ENCODE measurements at places on chromosomes 7 and 10.

DNA sequence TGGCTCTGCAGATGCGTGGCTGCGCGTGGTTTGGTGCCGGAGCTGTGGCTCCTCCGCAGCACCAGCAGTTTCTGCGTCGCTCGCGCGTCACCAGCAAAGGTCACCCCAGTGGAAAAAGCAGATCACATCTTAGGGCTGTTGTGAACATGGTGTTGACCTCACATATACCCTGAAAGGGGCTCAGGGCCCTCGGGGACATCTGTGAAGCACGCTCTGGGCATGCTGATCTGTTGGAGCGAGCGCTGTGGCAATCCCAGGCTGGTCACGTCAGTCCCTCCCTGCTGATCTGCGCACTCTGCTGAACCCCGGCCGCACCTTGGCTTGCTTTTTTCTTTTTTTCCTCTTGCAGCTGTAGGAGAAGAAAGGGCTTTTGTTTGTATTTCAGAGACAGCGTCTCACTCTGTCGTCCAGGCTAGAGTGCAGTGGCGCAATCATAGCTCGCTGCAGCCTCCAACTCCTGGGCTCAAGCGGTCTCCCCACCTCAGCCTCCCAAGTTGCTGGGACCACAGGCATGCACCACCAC is 33.3 kb upstream of the AP5Z1 start:
- DNase-seq = no peak

GRCh38 chr7:4460597-4460996 is 221.5 kb upstream of the FOXK1 start:
- no peak for DNase-seq

GRCh38 chr7:14293434-14293833 is 304.0 kb upstream of the ETV1 start:
- DNase-seq = no peak

GRCh38 chr10:44564790-44565189 is 179.9 kb upstream of the CXCL12 start:
- no peak for DNase-seq

DNA sequence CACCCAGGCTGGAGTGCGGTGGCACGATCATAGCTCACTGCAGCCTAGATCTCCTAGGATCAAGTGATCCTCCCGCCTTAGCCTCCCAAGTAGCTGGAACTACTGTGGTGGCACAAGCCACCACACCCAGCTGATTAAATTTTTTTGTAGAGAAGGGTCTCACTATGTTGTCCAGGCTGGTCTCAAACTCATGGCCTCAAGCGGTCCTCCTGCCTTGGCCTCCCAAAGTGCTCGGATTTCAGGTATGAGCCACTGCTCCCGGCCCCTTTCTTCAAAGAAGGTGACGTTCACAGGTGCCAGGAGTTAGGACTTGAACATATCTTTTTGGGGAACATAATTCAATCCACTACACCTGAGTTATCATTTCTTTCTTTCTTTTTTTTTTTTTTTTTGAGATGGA is 2.9 kb upstream of the TTYH3 start:
- DNase-seq = no peak

- DNase-seq = no peak
Measured at GRCh38 chr7:2537981-2538851, 17.1 kb downstream of the BRAT1 start.

GRCh38 chr7:105268056-105268455 is 120.7 kb downstream of the SRPK2 start:
- peak; percentile 76 for DNase-seq

- DNase-seq = no peak
Measured at GRCh38 chr7:68258609-68259008, 1262.0 kb downstream of the TYW1 start.

Data from keratinocyte (primary cell).